CD4-positive, alpha-beta T cell treated with Interleukin-2 at 100 ng/mL for 4 hours (primary cell): ENCODE measurements at places on chromosomes 3 and 15.

DNA sequence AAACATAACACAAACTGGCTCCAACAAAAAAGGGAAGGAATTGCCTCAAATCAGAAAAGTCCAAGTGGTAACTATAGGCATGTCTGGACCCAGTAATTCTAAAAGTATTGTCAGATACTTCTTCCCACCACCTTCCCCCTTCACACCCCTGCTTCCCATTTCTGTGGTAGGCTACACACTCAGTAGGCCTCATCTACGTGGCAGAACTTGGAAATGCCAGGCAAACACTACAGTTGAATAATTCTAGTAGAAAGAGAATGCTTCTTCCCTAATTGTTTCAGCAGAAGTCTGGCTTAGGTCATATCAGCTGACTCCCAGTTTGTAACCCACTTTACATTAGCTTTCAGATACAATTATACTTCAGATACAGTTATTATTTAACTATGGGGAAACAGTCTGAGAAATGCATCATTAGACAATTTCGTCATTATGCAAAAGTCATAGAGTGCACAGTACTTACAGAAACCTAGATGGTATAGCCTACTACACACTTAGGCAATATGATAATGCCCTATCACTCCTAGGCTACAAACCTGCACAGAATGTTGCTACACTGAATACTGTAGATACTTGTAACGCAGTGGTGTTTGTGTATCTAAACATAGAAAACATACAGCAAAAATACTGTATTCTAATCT, 6.4 kb downstream of the SETMAR start:
- DNase-seq: no peak

GRCh38 chr15:54566654-54567053, 588.4 kb downstream of the UNC13C start:
- DNase-seq: no peak

- DNase-seq: no peak
Measured at GRCh38 chr15:29770796-29771195, 51.5 kb downstream of the TJP1 start.

DNA sequence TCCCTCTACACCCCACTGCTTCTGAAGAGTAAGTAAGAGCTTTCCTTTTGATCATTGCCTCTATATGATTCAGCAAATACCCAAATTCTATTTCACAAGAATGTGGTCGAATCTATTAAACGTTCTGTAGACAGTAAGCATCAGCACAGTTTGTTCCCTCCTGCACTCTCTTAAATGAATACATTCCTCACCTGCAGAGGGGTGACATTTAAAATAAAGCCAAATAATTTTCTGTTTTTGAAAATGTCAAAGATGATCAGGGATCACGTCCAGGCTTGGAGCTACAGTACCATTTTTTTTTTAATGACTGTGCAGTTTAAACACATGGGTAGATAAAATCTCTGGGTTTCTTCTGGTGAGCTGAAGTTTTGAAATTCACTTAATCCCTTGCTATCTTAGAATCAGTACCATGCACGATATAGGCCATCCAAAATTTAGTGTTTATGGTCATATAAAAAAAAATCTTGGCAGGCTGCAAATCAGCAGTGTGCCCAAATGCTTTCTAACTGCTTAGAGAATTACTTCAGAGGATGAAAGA, 12.8 kb downstream of the PYDC2 start:
- DNase-seq: no peak

DNA sequence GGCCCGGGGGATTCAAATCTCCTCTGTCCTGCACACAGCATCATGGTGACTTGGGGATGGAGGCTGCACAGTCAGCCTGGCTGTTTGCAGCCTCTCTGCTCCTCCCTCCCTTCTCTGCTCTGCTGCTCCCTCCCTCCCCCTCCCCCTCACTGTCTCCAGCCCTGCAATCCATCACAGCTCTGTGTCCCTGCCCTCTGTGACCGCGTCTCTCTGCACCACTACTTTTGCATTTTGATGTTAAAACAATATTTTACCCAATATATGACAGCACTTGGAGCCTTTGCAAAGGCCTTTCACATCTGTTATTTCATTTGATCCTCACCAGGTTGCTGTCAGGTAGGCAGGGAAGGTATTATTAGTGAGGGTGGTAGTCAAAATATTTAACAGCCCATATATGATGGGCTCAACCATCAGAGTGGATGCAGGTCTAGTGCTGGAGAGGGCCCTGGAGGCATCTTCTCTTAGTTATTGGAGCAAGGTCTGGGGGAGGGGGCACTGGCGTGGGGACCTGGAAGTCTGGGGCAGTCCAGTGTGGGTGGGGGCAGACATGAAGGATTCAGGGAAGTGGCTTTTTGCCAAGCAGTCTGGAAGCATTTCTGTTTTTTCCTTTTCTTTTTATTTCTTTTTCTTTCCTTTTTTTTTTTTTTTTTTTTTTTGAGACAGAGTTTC, 16.3 kb upstream of the VPS8 start:
- no peak for DNase-seq

- no peak for DNase-seq
Measured at GRCh38 chr3:10848261-10848660, 32.2 kb downstream of the SLC6A11 start.

DNA sequence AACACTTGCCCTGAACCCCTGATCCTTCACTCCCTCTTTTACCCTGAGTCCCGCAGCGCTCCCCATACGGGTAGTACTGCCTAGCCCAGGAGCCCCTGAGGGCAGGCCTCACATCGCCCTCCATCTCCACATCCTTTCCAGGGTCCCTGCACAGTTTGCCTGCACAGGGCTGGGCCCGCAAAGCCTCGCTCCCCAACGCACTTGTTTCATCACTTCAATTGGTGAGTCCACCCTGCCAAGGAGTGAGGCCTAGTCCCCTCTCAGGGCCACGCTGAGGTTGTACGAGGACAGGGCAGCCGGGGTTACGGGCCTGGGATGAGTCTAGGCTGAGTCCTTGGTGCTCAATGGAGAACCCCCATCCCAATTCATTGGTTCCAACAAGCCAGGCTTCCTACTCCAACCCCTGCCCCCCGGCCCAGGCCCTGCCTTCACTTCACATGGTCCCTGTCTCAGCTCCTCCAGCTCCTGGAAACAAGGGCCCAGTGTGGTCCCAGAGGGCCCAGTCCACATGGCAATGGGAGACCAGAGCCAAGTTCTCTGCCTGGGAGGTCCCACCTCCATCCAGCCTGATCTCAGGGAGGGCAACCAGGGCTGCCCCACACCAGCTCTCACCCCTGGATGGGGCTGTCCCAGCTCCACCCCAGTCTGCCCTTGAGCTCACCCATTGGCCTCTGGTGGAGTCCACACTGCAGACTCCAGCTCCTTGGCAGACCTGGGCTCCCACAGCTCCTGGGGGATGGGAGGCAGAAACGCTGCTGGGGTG, 12.4 kb upstream of the CLK3 start:
- no peak for DNase-seq

- DNase-seq: no peak
Measured at GRCh38 chr15:100628746-100629145, 26.4 kb downstream of the ASB7 start.

DNA sequence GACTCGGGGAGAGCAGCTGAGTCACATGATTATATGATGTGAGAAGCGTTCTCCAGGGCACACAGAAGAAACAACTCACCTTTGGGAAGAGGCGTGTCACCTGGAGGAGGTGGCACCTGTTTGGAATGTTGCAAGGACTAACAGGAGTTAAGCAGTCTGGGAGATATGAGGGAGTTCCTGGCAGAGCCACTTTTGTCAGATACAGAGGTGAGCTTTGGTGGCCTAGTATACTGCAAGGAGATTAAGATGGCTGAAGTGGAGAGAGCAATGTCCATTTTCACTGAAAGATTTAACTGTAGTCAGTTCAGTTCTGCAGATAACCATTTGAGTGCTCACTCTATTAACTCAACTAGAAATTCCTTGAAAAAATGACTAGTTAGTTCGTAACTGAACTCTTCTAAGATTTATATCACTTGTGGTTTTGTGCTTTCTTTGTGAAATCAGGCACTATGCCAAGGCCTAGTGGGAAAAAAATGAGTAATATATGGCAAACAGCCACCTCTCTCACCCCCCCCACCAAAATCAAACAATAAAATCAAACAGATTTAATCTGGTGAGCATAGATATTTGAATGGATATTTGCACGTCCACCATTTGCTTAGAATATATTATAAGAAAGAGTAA, 61.3 kb downstream of the CRYBG3 start:
- DNase-seq: peak; percentile 63

- no peak for DNase-seq
Measured at GRCh38 chr3:138768946-138769345, 65.8 kb downstream of the PIK3CB start.

GRCh38 chr3:50520849-50521248, 17.4 kb upstream of the CACNA2D2 start:
- DNase-seq: no peak

GRCh38 chr3:170809975-170810357, 60.0 kb downstream of the RPL22L1 start:
- no peak for DNase-seq

DNA sequence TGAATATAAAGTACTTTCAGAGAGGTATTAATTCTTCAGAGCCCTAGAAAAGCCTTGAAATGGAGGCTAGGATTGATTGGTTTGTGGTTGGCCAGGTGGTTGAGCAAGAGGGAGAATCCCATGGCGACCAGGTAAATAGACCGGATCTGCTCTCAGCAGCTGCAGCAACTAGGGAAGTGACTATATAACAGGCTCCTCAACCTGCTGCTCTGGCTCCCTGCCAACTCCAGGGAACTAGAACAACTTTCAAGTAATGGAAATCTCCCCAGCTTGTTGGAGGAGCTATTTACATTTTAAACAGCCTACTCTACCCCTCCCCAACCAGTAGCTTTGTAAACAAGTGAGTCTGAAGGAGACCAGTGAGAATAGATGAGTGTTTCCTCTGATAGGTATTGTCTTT, 121.8 kb upstream of the CADM2 start:
- no peak for DNase-seq

DNA sequence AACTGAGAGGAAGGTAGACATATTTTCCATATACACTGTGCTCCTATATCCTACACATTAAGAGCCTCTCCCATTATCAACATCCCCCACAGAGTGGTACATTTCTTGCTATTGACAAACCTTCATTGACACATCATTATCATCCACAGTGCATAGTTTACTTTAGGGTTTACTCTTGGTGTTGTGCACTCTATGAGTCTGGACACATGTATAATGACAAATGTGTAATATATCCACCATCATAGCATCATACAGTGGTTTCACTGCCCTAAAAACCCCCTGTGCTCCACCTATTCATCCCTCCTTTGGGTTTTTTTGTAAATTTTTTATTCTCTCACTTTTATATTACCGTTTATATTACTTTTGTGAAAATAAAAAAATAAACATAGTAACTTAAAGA, 22.2 kb upstream of the CLDN18 start:
- no peak for DNase-seq

DNA sequence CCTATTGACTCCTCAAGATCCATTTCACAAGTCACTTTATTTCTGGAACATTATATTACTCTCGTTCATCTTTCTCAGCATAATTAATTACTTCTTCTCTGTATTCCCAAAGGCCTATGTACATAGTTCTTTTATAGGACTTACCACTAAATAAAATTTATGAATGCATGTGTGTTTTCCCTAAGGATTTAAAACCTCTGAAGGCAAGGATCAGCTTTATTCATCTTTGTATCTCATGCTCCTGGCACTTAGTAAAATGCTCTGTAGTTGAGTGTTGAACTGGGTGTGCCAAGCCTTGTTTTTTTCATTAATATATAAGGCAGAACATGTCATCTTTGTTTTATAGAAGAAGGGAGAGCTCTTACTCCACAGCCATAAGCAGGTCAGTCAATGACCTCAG, 194.1 kb upstream of the ZPLD1 start:
- no peak for DNase-seq

GRCh38 chr3:11510001-11510340, 133.7 kb downstream of the VGLL4 start:
- DNase-seq: no peak

GRCh38 chr15:68773036-68773435, 47.7 kb downstream of the ANP32A start:
- no peak for DNase-seq

DNA sequence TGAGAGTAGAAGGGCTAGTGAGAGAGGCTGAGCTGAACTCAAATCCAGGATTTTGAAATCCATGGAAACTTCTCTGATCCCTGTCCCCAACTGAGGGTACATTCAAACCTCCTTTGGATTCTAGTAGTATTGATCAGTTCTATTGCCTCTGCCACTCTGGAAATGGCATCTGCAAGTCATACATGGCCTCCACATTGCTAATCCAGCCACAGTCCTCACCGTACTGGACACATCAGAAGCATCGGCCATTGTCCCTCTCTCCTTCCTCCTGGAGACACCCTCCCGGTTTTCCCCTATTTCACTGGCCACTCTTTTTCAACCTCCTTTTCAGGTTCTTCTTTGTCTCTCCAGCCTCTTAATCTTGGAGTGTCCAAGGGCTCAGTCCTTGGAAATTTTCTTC, 66.9 kb downstream of the ETV5 start:
- no peak for DNase-seq

- no peak for DNase-seq
Measured at GRCh38 chr3:142724682-142725356, 985 bp downstream of the TRPC1 start.

- no peak for DNase-seq
Measured at GRCh38 chr3:141952611-141953010, 76.2 kb downstream of the ATP1B3 start.

DNA sequence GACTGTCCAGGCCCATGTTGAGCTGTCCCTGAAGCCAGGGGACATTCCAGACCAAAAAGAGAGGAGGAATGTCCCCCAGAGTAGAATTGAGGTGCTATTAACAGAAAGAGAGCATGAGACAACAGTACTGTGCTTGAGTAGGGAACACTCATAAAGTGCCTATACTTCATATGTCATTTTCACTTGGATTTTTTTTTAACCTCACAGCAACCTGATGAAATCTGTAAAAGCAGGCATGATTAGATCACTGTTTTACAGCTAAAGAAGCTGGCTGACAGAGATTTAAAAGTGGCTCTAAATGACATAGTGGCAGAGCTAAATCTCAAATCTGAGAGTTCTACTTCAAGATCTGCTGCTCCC, 18.8 kb downstream of the PODXL2 start:
- DNase-seq: no peak

DNA sequence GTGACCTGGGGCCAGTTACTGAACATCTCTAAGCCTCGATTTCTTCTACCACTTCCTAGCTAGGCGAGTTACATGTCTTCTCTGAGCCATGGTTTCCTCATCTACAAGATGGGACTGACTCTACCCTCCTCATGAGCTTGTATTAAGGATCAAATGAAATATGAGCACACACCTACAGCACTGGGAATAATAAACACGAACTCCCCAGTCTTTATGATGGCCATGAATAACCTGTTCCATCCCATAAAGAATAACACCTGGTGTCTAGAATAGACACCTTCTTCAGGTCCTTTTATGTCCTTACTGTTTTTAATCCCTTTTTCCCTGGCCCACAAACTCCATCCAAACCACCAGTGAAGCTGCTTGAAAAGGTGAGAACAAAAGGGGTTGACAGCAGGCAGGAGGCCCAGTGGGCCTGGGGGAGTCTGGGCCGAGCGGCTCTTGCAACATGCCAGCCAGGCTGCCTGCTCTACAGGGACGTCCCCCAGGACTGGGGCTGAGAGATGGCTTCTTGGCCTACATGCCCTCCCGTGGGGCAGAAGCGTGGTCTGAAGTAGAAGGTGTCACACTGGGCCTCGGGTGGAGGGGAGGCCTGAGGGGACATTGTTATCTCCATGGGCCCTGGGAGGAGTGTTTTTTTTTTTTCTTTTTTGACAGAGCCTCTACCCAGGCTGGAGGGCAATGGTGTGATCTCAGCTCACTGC, 178.2 kb downstream of the RAB11A start:
- no peak for DNase-seq
